ENCODE measurements at places on chromosomes 11 and 22.

GRCh38 chr22:44164031-44164430 is 16.7 kb upstream of the PARVG start:
- DNase-seq, result no peak

- DNase-seq, result peak; percentile 84
Measured at GRCh38 chr22:26679003-26679629, 21.7 kb downstream of the MIAT start.

DNA sequence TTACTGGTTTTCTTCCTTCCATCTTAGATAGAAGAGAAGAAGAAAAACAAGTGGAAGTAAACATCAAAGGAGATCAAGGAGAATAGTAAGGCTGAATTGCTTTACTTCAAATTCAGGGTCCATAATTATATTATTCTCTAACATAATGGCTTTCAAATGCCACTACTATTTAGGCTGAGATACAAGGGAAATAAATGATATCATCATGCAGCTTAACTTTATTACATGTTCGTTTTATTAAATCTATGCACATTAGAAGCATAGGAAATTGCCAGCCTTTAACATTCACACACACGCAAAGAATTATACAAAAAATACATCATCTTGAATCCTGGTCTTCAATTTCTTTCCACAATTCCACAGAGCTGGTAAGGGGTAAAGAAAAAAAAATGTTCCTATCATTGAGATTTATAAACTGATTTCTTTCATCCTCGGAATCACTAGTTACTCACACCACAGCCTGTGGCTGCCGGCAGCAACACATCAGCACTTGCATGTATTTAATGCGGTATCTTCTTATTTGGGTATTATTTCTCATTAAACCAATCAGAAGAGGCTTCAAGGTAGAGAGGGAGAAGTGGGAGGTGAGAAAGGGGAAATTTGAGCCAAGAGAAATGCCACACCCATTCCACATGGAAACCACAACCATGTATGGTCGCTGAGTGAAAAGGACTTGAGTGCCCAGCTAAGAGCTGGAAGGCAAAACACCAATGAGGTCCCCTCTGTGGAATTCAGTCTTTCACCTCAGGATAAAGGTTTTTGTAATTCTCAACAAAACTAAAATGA is 26.3 kb downstream of the SYTL2 start:
- DNase-seq, result no peak

DNA sequence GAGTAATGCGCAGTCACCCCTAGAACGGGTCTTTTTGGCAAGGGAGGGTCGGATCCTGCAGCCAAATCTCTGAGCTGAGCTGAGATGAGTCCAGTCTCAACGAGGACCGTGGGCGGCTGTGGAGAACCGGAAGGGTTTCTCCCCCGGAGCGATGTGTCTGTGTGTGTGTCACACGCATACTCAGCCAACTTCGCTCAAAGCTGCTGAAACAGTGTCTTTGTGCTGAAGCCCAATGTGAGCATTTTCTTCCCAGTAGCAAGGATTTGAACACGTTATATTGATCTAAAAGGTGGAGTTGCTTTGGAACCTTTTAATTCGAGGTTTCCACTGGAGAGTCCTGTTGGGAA is 1.4 kb upstream of the CELSR1 start:
- DNase-seq, result no peak

DNA sequence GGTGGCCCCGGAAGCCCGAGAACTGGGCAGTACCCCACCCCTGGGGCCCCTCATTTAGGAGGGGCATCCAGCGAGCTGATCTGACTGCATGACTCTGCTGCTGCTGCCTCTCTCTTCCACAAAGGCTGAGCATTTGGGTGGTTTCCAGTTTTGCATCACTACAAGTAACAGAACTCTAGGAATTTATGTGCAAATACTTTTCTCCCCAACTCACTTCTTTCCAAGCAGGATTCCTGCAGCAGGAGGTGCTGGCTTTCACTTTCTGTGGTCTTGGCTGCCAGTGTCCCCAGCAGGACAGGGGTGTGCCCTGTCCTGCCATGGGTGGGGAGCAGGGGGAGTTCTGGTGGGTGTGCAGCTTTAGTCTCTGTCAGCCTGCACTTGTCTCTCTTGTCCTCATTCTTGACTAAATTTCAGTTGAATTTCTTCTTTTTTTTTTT is 21.2 kb downstream of the UPB1 start:
- no peak for DNase-seq

GRCh38 chr22:40044870-40045834 is 50.4 kb downstream of the FAM83F start:
- peak; percentile 47 for DNase-seq

GRCh38 chr22:39577900-39578299 is 7.3 kb downstream of the CACNA1I start:
- no peak for DNase-seq

- no peak for DNase-seq
Measured at GRCh38 chr11:8408151-8408941, 144.7 kb upstream of the LMO1 start.

DNA sequence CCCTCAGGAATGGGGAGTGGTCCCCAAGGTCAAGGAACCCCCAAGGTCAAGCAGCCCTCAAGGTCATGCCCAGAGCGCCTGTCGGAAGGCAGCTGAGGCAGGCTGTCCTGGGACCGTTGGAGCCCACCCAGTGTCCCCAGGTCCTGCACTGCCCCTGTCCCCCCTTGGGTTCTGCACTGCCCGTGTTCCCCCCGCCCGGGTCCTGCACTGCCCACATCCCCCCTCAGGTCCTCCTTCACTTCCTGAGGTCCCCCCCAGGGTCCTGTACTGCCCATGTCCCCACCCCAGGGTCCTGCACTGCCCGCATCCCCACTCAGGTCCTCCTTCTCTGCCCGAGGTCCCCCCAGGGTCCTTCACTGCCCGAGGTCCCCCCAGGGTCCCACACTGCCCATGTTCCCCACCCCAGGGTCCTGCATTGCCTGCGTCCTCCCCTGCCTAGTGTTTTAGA is 1073.0 kb downstream of the BRD1 start:
- no peak for DNase-seq

GRCh38 chr11:120089036-120090001 is 48.6 kb downstream of the TRIM29 start:
- no peak for DNase-seq
